SHP77 treated with DMSO at 0.1 percent for 48 hours (cell line): ENCODE measurements at places on chromosomes 6 and 20.

DNA sequence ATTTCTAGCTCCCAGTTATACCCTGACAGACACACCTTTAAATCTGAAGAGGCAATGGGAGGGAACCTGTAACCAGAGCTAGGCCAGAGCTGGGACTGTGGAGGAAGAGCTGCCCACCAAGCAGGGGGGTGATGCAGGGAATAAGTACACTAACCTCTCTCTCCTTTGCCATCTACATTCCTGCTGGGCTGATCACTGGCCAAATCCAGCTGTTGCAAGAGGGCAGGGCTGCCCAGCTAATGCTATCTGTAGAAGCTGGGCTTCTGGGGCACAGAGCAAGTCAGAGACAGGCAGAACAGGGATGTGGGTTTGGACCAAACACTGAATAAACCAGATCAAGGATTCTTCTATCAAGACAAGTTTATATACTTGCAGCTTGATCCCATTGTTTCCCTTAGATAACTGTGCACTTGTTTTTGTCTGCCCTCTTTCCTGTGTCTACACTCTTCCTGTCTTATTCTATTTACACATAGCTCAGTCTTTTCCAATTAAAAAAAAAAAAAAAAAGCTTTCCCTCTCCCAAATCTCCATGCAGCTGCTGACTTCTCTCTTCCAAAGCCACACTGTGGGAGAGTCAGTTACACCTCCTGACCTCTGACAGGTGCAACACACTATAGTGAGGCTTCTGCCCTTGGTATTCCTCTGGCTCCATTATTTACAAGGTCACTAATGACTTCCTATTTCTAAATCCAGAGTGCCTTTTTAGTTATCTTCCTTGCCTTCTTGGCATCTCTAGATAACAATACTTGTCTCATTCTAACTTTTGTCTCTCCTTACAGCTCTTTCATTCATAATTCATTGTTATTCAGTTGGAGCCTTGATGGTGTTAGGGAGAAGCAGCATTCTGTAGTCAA lies 43.7 kb downstream of the TRIM38 start:
- peak; percentile 40 for DNase-seq

- no peak for DNase-seq
These were observed 106.1 kb upstream of the AKIRIN2 start for GRCh38 chr6:87808005-87808757.

DNA sequence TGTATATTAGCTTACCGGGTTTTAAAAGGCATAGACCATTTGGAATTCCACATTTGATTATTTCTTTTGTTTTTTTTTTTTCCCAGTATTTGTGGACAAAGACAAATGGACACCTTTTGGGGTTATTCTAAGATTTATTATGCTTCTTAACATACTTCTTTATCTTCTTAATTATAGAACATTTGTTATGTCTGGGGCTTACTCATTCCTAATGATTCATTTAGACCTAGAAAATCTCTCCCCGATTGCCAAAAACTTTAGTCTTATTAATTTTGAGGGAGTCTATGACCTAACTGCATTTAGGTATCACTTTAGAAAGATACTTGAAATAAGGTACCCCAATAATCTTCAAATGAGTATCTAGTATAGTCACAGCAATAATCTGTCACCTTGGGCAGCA lies 170.7 kb upstream of the PREP start:
- no peak for DNase-seq

- DNase-seq: no peak
These were observed 178.4 kb upstream of the ARID1B start for GRCh38 chr6:156598855-156599180.

DNA sequence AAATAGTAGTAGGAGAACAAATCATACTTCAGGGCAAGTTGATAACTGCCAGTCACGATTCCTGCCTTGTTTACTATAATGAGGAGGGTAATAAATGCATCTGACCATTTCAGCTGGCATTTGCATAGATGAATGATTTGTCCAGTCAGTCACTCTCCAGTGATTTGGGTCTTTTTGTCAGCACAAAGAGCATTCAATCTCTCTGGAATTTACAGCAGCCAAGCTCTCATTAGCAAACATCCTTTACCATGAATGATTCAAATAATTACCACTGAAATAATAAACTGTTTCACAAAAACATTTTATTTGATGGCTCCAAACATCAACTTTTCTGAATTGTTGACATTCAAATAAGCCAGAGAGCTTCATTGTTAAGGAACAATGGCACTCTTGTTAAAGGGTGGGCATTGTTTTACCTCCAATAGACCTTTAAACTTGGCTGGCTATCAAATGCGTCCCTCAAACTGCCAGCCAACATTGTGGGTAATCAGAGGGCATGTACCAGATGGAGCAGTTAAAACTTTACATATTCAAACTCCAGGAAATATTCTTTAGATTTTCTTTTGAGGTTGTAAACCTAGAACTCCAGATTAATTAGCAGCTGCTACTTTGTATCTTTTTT lies 30.0 kb upstream of the FBXL4 start:
- DNase-seq: no peak

- no peak for DNase-seq
These were observed 33.4 kb downstream of the SNAI1 start for GRCh38 chr20:50015993-50016770.

DNA sequence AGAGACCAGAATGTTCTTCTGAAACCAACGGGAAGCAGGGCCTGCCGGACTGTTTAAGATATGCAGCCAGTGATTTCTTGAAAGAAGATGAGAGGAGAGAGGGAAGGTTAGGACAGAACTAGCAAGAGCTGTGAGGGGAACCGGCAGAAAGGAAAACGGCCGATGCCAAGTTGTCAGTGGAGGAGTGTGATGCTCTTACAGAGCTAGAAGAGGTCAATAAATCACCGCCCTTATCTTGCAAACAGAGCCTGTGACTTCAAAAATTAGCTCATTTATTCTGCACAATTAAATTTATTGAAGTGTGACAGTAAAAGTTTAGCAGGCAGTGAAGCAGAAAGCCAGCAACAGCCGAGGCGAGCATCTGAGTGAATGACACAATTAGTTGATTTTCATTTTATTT lies 509.5 kb upstream of the ID4 start:
- no peak for DNase-seq

- DNase-seq: no peak
These were observed 14.8 kb downstream of the PGK2 start for GRCh38 chr6:49772285-49772684.

- DNase-seq: no peak
These were observed 191.7 kb downstream of the SMOC2 start for GRCh38 chr6:168632694-168633093.

GRCh38 chr6:136662347-136663237 lies 112.4 kb upstream of the MAP7 start:
- DNase-seq: no peak

GRCh38 chr6:46651006-46651405 lies 1.6 kb downstream of the CYP39A1 start:
- DNase-seq: no peak

- no peak for DNase-seq
These were observed 72.5 kb downstream of the ARHGAP18 start for GRCh38 chr6:129637340-129638054.

DNA sequence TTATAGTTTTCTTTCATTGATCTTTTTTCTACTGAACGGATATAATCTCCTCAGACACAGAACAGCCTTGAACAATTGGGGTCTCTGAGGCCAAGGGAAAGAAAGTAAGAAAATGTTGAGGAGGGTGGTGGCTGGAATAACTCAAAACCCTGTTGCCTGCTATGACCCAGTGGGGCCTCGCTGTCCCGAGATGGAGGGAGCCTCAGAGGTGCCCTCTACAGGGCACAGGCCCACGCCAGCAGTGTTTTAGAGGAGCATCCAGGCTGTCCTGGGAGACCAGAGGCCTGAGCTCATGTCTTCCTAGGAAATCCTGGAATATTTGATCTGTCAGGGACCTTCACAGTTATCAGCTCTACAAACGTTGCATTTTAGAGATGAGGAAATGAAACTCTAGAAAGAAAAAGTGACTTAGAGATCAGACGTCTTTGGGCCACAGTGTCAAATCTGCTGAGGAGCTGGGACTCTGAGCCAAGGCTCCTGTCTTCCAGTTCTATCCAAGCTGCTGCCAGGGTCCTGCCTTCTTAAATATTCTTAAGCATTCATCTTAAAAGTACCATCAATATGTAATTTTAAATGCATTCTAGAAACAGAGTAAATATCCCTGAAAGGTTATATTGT lies 26.3 kb downstream of the ALDH5A1 start:
- DNase-seq: no peak

DNA sequence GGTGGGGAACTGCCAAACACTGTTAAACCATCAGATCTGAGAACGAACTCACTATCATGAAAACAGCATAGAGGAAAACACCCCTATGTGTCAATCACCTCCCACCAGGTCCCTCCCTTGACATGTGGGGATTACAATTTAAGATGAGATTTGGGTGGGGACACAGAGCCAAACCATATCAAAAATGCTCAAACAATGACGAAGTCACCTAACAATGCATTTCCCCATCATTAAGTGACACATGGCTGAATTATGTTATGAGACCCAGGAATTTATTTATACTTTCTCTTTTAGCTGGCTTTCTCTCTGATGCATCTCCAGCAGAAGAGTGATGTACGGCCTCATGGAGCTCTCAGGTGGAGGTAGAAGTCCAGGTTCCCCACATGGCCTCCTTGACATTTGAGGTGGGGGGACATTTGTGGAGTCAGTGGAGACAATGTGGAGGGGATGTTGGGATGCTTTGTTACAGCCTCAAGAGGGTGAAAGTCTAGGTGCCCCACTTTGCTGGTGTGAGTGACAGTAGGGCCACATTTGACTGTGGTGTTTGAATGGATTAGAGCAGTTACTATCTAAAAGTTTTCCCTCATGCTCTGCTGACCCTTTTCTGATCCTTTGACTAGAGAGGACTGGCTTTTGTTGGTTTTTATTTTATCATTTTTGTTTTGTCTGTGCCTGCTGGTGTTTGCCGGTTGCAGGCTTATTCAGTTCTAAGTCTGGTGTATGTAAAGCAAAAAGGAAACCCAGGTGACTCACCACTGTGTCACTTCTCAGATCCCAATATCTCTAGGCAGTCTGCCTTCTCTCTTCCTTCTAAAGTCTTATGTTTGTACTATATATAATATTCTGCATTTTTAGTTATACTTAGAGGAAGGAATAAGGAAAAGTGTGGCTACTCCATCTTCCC lies 18.5 kb upstream of the DCBLD1 start:
- DNase-seq: no peak
